H1 (cell line): ENCODE measurements at places on chromosomes 1 and 21.

GRCh38 chr1:155522069-155522468 lies 40.5 kb downstream of the ASH1L start:
- no peaks in the 10 kb centered on the region for H3K4me1 ChIP-seq
- DNase-seq = no peak

DNA sequence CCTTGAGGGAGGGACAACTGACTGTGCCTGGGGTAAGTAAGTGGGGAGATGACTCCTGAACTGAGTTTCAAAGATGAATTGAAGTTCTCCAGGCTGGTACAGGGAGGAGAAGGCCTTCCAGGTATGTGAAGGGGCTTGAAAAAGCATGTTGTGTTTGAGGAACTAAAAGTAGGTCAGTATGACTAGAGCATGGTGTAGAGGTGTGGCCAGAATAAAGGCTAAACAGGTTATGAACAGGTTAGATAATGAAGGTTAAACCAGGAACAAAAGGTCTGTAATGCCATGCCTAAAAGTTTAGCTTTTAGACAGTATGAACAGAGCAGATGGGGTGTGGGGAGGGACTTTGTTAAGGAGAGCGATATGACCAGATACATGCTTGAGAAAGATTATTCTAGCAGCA lies 7.3 kb upstream of the CLSPN start:
- no peaks in the 10 kb centered on the region for H3K4me1 ChIP-seq
- no peak overlapping the region for H3K4me3 ChIP-seq
- H3K27me3 ChIP-seq = no peaks in the 10 kb centered on the region
- DNase-seq = no peak
- H3K27ac ChIP-seq = no peak overlapping the region
- H3K36me3 ChIP-seq = no peaks in the 10 kb centered on the region

DNA sequence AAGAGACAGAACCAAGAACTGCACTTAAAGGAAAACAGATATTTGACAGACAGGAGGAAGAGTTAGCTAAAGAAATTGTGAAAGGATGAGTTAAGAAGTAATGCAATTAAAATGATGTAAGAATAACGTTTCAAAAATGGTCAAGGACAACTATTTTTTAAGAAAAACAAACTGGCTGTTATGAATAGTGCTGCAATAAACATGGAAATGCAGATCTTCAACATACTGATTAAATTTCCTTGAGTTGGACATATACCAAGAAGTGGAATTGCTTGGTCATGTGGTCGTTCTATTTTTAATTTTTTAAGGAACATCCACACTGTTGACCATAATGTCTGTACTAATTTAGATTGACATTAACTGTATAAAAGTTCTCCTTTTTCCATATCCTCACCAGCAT lies 23.1 kb upstream of the PHTF1 start:
- H3K4me1 ChIP-seq = peaks cover 2% of the 10 kb centered on the region
- no peak for DNase-seq
- no peak overlapping the region for H3K27ac ChIP-seq
- no peak overlapping the region for H3K4me3 ChIP-seq

DNA sequence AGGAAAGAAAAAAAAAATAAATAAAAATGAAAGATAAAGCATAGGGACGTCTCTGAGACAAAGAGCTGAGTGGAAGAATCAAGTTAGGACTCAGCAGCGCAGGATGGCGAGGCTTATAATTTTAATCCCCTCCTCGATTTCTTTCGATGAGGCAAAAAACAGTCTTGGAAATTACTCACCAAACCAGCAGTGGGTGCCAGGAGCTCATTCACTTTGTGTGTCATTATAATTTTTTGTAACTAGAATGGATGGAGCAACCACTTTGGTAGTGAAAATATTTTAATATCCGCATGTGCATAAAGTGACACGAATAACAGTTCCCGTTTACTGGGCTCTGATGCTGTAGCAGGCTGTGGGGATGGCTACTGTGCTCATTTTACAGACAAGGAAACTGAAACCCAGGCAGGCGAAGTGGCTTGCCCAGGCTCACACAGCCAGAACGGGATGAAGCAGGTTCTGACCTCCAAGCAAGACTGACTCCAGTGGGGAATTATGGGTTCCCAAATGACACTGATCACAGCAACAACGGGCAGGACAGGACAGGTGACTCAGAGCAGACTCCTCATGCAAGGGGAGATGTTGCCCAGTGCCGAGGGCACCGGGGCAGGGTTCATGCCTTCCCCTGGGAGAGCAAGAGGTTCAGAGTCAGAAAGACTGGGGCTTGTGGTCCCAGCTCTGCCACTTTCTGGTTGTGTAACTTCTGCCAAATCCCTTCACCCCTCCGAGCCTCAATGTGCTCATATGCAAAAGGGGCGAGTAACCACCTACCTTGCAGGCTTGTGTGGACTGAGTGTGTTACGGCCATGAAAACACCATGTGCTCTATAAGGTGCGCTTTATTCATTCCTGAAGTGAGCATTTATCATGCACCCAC lies 63.6 kb downstream of the RUNX3 start:
- peaks cover 4% of the 10 kb centered on the region for H3K4me1 ChIP-seq
- H3K36me3 ChIP-seq = no peaks in the 10 kb centered on the region
- no peak for DNase-seq
- H3K4me3 ChIP-seq = no peak overlapping the region

DNA sequence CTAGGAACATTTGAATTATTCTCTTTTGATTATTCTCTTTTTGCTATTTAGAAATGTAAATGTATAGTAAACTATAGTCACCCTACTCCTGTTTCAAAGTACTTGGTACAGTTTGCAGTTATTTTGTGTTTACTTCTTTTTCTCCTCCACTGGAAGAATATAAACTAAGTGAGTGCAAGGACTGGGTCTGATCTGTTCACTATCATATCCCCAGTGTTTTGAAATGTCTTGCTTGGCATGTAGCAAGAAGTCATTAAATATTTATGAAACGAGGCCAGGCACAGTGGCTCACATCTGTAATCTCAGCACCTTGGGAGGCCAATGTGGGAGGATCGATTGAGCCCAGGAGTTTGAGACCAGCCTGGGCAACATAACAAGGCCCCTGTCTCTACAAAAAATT lies 35.8 kb upstream of the PODN start:
- no peak for DNase-seq
- H3K27ac ChIP-seq = no peak overlapping the region
- no peaks in the 10 kb centered on the region for H3K27me3 ChIP-seq

- DNase-seq = no peak
- H3K36me3 ChIP-seq = no peaks in the 10 kb centered on the region
- no peak overlapping the region for H3K4me3 ChIP-seq
- no peaks in the 10 kb centered on the region for H3K4me1 ChIP-seq
Measured at GRCh38 chr21:16502273-16502672, 772.5 kb downstream of the USP25 start.
